Right renal pelvis (tissue), 4 donors: ENCODE measurements at places on chromosomes 1 and 21. TPM values are rescaled to one million over a fixed set of nuclear protein-coding genes. Genes with fewer than 3 reads are reported as not detected.
A peak's percentile ranks its signal among the peaks of the same experiment; 100 is the strongest.

NDUFV3 gene
- polyA plus RNA-seq = 38.7 TPM

EPHA8 gene
- polyA plus RNA-seq = 3.3 TPM

KPRP gene
- not detected for polyA plus RNA-seq

TIE1 gene
- 59.0 TPM for polyA plus RNA-seq

VWA5B1 gene
- 1.4 TPM for polyA plus RNA-seq

RGL1 gene
- polyA plus RNA-seq = 47.4 TPM

DNA sequence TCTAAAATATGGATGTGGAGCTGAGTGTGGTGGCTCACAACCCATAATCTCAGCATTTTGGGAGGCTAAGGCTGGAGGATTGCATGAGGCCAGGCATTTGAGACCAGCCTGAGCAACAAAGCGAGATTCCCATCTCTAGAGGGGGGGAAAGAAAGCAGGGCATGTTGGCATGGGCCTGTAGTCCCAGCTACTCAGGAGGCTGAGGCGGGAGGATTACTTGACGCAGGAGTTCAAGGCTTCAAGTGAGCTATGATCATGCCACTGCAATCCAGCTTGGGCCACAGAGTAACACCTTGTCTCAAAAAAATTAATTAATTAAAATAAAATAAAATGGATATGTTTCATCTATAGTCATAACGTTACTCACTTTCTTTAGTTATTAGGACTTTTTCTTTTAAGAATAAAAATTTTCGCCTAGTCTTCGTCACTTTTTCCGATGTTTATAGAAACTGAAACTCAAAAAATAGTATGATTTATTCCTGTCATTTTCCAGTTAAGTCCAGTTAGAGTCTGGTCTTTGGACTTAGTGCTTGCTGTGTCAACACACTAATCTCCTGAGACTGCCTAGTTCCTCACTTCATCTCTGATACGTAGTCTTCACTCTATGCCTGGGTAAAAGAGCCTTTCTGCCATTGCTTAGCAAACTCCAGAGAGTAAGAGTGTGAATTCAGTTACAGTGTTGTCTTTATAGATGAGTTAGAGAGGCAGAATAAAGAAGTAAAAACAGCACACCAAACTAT lies 28.0 kb downstream of the IARS2 start:
- DNase-seq = no peak

- DNase-seq = peak; percentile 52
Observed at GRCh38 chr1:9835758-9836631, 12.2 kb upstream of the CLSTN1 start.

DNA sequence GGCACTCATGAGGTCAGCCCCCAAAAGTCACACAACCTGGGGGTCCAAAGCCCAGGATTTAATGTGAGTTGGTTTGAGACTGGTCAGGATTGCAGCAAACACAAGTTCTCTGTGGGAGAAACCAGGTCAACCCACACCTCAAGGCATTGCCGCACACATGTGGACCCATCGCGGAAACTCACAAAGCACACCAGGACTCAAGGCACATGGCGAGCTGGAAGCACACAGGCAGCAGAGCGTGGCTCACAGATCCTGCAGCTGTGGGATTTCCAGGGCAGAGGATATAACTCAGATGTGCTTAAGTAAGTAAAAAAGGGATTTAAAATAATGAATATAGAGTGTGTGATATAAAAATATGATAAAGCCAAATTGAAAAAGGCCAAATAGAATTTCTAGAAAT lies 51.6 kb upstream of the ADARB1 start:
- DNase-seq = no peak

GRCh38 chr1:50703240-50703639 lies 256.8 kb downstream of the FAF1 start:
- DNase-seq = no peak

DNA sequence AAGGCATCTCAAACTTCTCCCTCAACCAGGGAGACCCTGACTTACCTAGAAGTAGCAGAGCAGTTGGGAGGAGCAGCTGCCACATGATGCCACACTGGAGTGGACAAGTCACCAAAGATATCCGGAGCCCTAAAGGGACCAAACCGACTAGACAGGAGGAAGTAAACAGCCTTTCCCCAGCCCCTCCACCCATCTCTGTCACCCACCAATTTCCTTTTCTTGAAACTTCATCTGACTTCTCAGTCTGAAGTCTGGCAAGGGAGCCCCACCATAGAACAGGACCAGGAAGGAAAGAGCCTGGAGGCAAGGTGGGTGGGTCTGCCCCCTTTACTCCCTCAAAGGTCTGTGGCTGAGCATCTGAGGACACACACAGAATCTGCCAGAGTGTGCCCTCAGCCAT lies at the start of gene FCGR3A:
Gene FCGR3A, minus strand, starts transcription at position 167 of the 400 bp plus-strand sequence. Its CDS starts 82 bp downstream, at position 85.
- no peak for DNase-seq

GRCh38 chr1:82538876-82539275 lies 738.1 kb downstream of the ADGRL2 start:
- DNase-seq = no peak

DNA sequence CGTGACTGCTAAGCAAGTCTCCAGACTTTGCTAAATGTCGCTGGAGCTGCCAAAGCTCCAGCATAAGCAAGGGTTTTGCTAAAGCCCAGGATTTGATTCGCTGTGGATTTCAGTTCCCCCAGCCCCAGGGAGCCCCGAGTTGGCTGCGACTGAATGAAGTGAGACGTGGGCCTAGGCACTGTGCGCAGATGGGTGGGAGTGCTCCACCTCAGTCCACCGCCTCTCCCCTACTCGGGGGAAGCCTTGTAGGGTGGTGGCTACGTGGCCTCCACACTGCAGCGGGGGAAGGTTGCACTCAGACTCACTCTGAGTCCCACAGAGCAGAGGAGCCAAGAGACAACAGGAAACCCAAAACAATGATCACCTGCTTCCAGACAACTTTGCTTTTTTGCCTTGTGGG lies 397.8 kb upstream of the VAMP3 start:
- DNase-seq = no peak

DNA sequence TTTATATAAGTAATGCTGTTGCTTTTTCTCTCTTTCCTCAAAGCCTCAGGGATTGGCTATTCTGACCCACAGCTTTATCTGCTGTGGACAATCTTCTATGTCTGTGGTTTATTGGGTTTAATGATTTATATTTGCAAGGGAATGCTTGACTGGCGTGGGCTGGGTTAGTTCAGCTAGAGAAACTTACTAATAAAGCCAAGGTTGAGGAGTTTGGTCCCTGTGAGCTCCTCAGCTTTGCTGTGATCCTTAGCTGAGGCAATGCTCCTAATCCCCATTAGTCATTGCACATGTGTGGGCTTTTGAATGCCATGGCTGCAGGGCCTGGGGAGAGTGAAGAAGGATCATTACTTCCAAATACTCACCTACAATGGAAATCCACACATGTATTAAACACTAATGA lies 179.3 kb downstream of the ZNF326 start:
- DNase-seq = no peak

DNA sequence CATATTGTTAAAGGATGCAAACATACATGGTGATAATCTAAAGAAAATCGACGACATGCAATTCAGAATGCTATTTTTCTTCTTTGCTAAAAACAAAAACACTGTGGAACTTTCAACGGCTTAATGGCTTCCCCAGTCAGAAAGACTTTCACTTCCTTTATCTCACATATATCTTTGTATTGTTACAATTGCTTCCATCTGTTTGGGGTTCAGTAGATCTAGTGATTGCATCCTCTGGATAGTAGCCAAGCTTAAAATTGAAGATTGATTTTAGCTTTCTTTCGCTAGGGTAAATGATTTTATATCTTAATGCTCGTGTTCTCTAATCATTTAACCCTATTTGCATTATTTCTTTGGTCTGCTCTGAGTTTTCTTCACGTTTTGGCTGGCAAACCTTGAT lies 31.8 kb upstream of the ADAMTS1 start:
- no peak for DNase-seq

DNA sequence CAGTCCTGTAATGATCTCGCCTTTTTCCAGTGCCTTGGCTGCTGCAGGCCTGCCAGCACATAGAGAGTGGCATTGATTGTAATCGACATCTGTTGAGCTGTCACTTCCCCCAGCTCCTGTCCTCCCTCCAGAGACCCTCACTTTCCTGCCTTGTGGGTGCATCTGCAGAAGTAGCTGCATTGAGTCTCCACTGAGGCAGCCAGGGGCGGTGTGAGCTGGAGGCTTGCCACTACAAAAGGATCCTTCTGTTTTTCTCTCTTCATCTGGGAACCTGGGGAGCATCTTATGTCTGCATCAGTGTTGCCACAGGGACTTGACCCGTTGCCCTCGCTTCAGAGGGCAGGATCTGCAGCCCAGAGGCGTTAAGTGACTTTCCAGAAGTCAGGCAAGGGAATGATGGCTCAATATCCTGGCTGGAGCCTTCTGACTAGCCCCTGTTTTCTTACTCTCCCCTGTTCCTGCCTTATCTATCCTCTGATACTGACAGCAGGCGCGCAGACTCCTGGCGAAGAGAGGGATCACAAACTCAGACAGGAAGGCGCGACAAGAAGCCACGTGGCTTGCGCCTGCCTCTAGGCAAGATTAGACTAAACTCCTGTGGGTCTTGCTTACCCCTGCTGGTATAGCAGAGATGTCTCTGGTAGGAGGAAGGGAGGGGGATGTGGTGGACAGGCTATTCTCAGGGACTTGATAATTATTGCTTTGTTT lies 13.3 kb upstream of the FMOD start:
- DNase-seq = no peak

GRCh38 chr1:205190845-205191577 lies 20.5 kb downstream of the DSTYK start:
- no peak for DNase-seq

DNA sequence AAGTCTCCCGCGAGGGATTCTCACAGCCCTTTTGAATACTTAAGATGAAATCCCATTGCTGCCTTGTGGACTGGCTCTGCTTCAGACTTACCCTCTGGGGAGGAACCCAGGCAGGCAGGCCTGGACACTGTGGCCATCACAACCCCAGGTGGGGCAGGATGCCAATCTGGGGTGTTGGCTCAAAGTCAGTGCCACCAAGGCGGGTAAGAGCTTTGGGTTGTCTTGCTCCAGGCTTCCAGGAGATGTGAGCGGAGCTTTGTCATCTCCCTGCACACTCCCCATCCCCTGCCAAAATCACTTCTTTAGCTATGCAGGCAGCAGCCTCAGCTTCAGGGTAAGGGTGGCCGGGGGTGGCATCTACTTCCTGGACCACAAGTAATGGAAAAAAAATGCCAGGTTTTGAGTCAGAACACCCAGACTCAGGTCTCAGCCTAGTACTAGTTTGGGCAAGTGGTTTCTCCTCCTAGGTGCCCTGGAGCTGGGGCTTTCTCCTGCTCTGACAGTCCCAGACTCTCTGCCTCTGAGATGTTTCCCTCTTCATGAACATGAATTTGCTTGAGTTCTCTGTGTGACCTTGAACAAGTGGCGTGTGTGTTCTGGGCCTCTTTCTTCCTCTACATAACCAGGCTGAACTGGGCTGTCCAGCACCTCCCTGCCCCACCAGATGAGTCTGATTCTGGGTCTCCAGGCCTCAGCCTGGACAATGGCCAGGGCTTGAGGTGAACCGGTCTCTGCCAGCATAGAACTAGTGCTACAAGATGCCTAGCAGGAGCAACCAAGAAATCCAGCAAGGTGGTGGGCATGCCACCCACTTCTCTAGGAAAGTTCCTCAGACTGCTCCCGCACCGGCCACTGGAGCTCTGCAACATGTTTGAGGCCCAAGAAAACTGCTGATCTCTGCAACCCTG lies 65.4 kb downstream of the VWA5B1 start:
- DNase-seq = no peak

GRCh38 chr1:150760013-150760412 lies 5.6 kb downstream of the CTSS start:
- DNase-seq = no peak

DNA sequence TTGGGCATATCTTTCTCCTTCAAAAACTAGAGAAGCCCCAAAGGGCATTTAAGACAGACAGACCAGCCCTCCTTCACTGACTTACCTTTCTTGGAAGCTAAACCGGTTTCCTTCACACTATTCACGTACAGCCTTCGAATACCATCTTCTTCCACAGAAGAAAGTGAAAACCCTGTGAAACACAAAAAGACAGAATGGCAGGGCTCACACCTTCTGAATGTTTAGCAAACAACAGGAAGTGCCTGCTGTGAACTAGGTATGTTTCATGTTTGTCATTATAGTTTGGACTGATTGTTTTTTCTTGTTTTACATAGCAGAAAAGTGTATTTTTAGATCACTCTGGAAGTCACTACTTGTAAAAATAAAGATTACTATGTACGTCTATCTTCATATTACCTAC lies 148.6 kb upstream of the KRTAP19-8 start:
- no peak for DNase-seq

DNA sequence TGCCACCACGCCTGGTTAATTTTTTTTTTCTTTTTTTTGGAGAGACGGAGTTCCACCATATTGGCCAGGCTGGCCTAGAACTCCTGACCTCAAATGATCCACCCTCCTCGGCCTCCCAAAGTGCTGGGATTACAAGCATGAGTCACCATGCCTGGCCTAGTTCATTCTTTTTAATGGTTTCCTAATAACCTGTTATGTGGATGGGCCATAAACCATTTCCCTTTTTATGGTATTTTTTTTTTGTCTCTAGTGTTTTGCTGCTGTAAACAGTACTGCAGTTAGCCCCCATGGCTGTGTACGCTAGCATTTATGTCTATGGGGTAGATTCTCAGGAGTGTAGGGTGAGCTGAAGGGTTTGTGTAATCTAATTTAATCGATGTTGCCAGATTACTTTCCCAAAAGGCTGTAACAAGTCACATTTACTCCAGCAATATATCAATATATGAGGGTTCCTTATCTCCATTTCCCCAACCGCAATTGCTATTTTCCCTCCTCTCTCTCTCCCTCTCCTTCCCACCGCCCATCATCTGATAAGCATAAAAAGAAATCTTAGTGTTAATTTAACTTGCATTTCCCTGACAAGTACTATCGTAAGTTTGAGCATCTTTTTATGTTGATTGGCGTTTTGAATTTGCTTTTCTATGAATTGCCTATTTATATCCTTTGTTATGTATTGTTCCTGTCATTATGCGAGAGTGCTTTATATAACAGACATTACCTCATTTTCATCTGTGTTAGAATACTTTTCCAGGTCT lies 28.7 kb downstream of the RCSD1 start:
- DNase-seq = no peak

- DNase-seq = no peak
Observed at GRCh38 chr21:8993943-8994639, 1527.3 kb upstream of the TPTE start.

- no peak for DNase-seq
Observed at GRCh38 chr1:229894532-229894931, 172.5 kb upstream of the GALNT2 start.

- DNase-seq = no peak
Observed at GRCh38 chr1:166133276-166133841, 33.4 kb downstream of the FAM78B start.

GRCh38 chr21:35399002-35399530 lies 350.0 kb upstream of the RUNX1 start:
- no peak for DNase-seq

- no peak for DNase-seq
Observed at GRCh38 chr1:33997127-33998036, 133.5 kb downstream of the HMGB4 start.
